ENCODE measurements at places on chromosomes 6 and 20.

DNA sequence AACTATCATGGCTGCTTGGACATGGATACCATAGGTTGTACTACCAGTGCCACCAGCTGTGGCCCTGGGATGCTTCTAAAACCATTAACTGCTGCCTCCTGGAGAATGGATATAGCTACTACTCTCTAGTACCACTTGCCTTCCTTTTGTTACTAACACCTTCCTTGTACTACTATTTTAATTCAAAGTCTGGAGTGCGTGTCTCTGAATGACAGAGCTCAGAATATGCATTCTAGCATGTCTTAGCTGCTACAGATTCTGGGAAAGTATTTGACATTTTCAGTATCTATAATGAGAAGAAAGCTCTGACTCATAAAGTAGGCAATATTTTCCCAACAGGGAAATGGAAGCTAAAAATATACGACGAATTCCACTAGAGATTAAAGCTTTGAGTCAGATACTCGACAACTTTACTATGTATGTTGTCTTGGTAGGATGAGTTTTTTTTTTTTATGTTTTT, 112.3 kb downstream of the PFDN4 start:
- DNase-seq: no peak

DNA sequence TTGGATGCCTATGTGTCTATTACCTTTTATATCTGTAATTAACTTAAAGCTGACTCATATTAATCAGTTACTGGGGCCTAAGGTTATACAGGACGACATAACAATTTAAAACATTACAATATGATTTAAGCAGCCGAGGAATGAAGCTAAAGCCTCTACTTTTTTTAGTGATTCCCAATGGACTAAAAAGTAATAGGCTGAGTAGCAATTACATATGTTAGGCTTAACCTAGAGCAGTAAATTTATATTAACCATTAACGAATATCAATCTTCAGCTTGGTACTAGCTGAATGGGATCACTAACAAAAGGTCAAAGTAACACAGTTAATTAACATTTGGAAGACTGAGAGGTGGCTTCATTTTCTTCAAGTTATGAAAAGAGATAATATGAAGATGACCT, 43.1 kb downstream of the STK38 start:
- no peak for DNase-seq

DNA sequence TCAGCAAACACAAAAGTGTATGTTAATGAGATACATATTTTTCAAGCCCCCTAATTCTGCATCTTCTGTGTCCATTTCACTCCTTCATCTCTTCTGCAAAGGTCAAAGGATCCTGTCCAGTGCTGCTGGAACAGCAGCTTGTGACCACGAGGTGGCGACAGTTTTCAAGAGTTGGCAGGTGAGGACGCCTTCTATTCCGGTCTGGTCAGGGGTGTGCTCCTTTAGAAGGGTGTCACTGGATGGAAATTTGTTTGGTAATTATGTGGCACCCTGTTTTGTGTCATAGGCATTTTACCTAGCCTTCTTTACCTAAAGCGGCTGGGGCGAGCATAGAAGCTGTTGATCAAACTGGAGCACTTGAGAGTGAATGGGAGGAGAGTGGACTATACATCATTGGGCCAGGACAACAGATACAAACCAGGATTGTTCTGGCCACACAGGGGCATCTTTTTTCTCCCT, 32.9 kb upstream of the ERVFRD-1 start:
- peak; percentile 73 for DNase-seq

GRCh38 chr6:15518057-15518456, 144.8 kb downstream of the DTNBP1 start:
- DNase-seq: no peak

DNA sequence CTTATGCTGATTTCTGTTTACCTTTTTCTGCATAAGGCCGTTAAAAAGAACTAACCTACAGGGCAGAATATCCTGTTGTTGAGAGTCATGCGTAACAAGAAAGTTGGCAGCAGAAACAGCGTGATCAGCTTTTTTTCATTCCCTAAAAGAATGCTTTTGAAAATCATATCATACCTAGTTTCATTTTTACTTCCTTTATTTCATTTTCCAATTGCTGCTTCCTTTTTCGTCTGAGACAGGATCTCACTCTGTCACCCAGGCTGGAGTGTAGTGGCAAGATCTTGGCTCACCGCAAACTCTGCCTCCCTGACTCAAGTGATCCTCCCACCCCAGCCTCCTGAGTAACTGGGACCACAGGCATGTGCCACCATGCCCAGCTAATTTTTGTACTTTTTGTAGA, 4.1 kb downstream of the CALHM6 start:
- no peak for DNase-seq

DNA sequence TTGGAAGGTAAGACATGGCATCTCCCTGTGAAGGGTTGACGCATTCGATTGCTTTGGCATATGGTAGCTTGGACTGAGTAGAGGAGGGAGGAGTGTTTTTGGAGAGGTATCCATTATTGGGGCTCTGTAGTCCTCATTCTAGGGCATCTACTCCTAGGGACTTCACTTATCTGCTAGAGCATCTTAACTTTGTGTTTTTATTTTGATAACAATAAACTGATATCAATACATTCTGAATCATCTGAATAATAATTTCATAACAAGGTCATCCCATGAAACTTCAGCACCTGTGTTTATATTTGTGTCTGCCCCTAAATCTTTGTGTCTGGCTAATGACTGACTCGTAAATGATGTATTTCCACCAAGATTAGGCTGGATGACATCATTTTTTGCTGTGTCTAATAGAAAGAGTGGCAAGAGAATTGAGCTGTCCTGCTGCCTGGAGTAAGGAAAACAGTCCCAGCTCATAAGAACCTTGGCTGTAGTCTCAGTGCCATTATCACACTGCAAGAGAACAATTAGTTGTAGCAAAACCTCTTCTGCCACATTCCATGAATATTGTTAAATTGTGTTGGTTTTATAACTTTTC, 288.5 kb downstream of the PRL start:
- no peak for DNase-seq

GRCh38 chr6:45896783-45897441, 118.7 kb downstream of the CLIC5 start:
- no peak for DNase-seq

All from activated CD8-positive, alpha-beta memory T cell treated with anti-CD3 and anti-CD28 coated beads, Interleukin-2, amount 50 U/mL, for 4 hours (primary cell).